ENCODE measurements at places on chromosomes 1 and 21. TPM values are rescaled to one million over a fixed set of nuclear protein-coding genes. Genes with fewer than 3 reads are reported as not detected.

- no peak for DNase-seq
Measured at GRCh38 chr1:26335774-26336476, 18.0 kb downstream of the CRYBG2 start.

- DNase-seq = no peak
Measured at GRCh38 chr1:234507626-234508387, 28.8 kb upstream of the TARBP1 start.

- no peak for DNase-seq
Measured at GRCh38 chr1:55586771-55587170, 371.6 kb upstream of the USP24 start.

DNA sequence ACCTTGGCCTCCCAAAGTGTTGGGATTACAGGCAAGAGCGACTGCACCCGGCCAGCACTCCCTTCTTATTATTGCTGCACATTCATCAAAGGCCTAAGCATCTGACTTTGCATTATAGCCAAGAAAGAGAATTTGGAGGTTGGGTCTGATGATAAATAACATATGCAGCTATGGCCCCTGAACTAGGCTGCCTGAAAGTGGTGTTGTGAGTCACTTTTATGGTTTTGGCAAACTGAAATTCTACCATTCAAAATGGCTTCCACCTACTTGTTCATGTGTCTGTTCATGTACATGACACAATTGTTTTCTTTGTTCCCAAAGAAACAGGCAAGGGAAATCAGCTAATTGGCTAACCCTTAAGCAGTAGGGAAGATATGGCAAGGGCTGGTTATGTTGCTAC is 25.0 kb upstream of the UAP1 start:
- no peak for DNase-seq

DNA sequence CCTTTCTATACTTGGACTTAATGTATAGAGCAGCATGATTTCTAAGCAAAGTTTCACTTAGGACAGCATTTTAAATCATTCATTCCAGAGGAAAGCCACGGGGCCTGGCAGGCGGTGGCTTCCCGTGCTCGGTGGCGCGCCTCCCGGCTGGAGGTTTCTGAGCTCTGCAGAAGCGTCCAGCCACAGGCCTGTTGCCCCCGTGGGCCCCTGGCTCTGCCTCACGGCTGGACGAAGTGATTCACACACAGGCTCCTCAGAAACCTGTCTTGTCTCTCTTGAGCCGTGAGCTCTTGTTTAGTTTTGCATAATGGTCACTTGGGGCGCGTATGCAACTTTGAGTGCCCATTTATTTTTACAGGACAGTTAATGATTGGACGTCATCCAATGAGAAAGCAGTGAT is 22.1 kb upstream of the DIP2A start:
- no peak for DNase-seq

GRCh38 chr1:54037476-54037875 is 15.5 kb downstream of the TMEM59 start:
- no peak for DNase-seq

- no peak for DNase-seq
Measured at GRCh38 chr1:226973371-226973897, 33.3 kb downstream of the COQ8A start.

The VHLL gene
- total RNA-seq = not detected

DNA sequence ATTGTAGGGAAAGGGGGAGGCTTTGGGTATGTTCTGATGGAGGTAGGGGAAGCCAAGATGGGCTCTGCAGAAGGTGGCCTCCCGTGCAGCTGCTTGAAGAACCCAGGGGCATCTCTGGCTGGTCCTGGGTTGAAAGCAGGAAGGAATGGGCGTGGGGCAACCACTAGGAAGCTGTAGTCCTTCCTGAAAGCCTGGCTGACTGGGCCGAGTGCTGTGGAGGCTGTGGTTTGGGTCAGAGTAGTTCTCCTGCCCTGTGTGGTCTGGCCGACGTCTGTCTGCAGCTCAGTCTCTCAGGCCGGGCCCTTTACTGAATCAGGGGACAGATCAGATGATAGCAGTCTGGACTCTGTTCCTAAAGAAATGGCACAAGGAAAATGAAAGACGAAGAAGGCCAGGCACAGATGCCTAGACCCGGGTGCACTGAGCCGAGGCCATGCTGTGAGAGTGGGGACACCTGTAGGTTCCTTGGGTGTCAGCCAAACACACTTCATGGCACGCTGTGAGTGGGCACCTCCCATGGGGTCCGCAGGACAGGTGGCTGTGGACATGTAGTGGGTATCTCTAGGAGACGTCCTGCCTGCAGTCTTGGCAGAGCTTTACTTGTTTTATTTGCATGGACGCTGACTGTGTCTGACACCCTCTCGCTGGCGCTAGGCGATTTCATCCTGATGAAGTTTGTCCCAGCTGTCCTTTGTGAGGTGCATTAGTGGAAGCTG is 87.0 kb downstream of the POFUT2 start:
- DNase-seq = no peak

The SLC44A3 gene
- not detected for total RNA-seq

DNA sequence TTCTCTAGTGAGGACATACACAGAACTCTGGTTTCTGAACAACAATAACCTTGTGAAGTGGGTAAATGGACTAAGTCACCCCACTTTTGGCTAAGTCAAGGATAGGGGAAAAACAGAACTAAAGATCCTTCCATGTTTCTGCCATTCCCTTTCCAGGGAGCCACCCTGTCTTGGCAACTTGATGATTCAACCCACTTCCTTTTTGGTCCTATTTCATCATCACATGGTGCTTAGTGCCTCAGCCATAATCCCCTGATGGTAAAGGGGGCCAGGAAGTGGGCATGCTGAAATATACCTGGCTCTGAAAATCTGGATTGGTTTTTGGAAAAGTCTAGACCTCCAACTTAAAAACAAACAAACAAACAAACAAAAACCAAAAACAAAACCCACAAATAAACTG is 206.4 kb upstream of the FOXD3 start:
- no peak for DNase-seq

DNA sequence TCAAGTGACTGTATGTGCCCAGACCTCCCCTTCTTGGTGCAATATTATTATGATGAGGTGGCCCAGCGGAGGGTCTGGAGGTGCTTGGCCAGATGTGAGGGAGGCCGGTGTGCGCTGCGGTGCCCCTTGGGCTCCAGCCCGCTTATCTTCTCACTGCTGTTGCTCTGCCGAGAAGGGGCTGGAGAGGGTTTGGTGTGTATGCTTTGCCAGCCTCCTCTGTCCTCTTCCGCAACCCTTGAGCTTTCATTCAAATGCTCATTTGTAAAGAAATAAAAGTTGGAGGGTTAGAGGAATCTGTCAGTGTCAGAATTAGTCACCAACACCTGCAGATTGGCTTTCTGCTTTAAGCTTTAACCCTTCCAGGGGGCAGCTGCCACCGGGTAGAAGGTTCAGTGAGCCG is 19.7 kb downstream of the RNF220 start:
- no peak for DNase-seq

The TMIGD3 gene
- total RNA-seq = 2.4 TPM

DNA sequence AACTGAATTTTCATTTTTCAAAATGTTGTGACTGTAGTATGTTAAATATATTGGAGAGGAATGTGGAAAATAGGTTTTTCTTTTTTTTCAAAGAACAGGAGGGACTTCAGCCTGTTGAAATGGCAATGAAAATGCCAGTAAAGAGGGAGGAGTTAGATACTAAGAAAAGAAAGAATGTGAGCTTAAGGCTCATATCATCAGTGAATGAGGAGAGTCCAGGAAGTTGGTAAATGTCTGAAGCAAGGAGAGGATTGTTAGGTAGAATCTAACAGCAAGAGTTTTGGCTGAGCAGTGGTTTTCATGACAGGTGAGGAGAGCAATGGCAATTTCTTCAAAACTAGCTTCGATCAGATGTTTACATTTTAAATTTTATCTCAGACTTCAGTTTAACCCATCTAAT is 43.0 kb downstream of the PLA2G4A start:
- no peak for DNase-seq

- DNase-seq = no peak
Measured at GRCh38 chr1:147052143-147052542, 114.0 kb downstream of the NBPF12 start.

GRCh38 chr1:59225594-59226316 is 71.1 kb upstream of the FGGY start:
- no peak for DNase-seq

- DNase-seq = no peak
Measured at GRCh38 chr1:168970926-168971659, 135.4 kb upstream of the ATP1B1 start.

The MAB21L3 gene
- total RNA-seq = not detected
